ENCODE measurements at places on chromosomes 1 and 21. TPM values are rescaled to one million over a fixed set of nuclear protein-coding genes. Genes with fewer than 3 reads are reported as not detected.

Gene TFF3
- 2.1 TPM for polyA plus RNA-seq

Gene CITED4
- polyA plus RNA-seq: 12.1 TPM

Gene ACAP3
- polyA plus RNA-seq: 265 TPM

Gene LIN28A
- 0.20 TPM for polyA plus RNA-seq

Gene S100A7
- not detected for polyA plus RNA-seq

Gene CRNN
- polyA plus RNA-seq: not detected

Gene USF1
- polyA plus RNA-seq: 84.8 TPM

Gene ZYG11A
- 0.06 TPM for polyA plus RNA-seq

Gene HES3
- 3.2 TPM for polyA plus RNA-seq

Gene DPYD
- 3.7 TPM for polyA plus RNA-seq

Gene LCE1E
- polyA plus RNA-seq: not detected

GRCh38 chr1:167150492-167150833 lies 56.6 kb downstream of the STYXL2 start:
- no peak for DNase-seq

- DNase-seq: peak; percentile 92
These were observed 164.4 kb downstream of the TRIM33 start for GRCh38 chr1:114346480-114347029.

DNA sequence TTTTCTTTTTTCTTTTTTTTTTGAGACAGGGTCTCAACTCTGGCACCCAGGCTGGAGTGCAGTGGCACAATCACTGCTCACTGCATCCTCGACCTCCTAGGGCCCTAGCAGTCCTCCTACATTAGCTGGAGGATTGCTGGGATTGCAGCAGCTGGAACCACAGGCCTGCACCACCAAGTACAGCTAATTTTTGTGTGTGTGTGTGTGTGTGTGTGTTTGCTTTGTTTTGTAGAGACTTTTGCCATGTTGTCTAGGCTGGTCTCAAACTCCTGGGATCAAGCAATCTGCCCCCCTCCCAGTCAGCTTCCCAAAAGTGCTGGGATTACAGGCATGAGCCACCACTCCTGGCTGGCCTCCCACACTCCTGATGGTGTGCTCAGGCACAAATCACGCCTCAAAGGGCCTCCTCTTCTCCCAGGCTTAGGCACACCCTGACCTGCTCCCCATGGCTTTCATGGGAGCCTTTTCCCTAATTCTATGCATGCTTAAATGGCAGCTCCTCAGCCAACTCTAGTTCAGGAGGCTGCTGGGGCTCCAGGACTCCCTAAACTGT lies 9.4 kb downstream of the FAM229A start:
- no peak for DNase-seq

DNA sequence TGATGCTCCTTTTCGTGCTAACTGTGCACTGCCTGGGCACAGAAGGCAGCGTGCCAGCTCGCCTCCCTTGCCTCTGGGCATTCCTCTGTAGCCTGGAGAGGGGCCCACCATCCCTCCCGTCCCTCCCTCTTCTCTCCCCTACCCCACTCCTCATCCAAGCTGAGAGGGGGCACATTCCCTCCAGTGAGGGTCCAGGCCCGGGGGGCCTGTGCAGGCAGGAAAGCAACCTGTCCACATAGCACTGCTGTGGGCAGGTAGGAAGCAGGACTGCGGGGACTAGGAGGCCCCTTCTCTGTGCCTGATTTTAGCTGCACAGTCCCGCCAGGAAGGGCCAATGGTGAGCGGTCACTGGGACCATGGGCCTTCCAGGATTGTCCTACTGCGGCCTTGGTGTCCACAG lies 10.3 kb upstream of the PKNOX1 start:
- DNase-seq: no peak

- DNase-seq: no peak
These were observed 745 bp downstream of the MUL1 start for GRCh38 chr1:20507248-20507563.

GRCh38 chr21:28272272-28272992 lies 720.2 kb downstream of the LTN1 start:
- DNase-seq: no peak

- no peak for DNase-seq
These were observed 253.1 kb upstream of the IRF2BP2 start for GRCh38 chr1:234862944-234863515.

- no peak for DNase-seq
These were observed 52.9 kb upstream of the CNTN2 start for GRCh38 chr1:204990059-204990664.

DNA sequence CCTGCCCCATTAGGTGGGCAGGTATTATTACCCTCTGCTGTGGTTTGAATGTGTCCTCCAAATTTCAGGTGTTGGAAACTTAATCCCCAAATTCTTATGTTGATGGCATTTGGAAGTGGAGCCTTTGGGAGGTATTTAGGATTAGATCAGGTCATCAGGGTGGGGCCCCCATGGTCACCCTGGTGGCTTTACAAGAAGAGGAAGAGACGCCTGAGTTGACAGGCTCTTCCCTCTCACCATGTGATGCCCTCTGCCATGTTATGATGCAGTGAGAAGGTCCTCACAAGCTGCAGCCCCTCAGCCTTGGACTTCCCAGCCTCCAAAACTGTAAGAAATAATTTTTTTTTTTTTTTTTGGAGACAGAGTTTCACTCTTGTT lies 8.8 kb upstream of the THEMIS2 start:
- DNase-seq: no peak

DNA sequence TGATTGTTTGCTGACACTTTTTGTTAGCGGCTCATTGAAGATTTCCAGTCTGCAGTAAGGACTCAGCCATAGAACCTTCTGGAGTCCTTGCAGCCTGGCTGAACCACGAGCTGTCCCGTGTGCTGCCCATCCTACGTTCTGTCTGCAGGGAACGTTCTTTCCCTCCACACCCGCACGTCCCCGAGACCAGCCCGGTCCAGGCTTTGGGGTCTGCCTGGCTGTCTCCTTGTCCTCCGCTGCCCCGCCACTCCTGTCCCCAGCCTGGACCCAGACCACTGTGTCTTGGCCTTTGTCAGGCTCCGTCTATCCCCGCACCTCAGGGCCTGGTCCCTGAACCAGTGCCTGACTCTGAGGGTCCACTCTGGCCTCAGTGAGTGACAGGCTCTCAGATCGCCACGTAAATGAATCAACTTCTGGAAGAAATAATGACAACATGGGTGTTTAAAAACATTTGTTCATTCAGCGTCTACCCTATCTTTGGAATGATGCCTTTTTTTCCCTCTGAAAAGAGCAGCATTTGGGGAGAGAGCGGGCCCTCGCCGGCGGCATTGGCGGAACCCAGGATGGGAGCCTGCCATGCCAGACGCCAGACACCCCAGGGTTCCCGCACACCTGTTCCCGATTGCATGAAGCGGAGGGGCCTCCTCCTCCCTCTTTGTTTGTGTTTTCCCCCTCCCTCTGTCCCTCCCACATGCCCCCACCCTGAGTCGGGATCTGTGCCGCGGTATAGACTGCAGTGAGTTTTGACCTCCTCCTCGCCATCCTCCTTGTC lies 43.9 kb upstream of the C1orf174 start:
- DNase-seq: peak; percentile 59

- peak; percentile 32 for DNase-seq
These were observed 36.5 kb downstream of the ZMYND12 start for GRCh38 chr1:42419126-42419821.

GRCh38 chr1:160538985-160539651 lies 16.1 kb upstream of the SLAMF6 start:
- no peak for DNase-seq

DNA sequence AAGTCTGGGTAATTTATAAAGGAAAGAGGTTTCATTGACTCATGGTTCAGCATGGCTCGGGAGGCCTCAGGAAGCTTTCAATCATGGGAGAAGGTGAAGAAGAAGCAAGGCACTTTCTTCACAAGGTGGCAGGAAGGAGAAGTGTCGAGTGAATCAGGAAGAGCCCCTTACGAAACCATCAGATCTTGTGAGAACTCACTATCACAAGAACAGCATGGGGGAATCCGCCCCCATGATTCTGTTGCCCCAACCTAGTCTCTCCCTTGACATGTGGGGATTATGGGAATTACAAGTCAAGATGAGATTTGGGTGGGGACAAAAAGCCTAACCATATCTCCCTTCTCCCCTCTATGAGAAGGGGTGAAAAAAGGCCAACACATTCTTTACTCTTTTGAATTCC lies 11.2 kb upstream of the IVNS1ABP start:
- no peak for DNase-seq

- DNase-seq: no peak
These were observed 114.6 kb upstream of the KIAA0040 start for GRCh38 chr1:175307160-175307559.

DNA sequence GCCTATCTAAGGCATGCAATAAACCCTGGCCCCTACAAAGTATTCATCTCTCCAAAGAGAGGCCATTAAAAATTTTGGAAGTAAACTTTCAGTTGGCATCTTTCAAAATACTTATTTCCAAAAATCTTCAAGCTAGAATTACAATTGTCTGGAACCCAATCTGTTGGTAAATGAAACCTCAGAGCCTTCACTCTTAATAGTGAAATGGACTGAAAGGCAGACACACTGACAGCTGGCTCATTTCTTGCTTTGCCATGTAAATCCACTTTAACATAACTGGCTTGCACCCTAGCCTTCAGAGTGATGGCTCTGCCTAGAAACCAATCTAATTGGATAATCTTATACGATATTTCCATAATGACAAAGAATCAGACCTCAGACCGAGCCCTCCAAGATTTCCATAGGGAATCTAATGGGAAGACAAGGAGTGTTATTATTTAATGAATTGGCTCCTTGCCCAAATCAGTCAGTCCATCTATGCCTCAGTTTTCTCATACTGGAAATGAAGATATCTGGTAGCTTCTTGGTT lies 9.2 kb upstream of the PALMD start:
- DNase-seq: no peak

DNA sequence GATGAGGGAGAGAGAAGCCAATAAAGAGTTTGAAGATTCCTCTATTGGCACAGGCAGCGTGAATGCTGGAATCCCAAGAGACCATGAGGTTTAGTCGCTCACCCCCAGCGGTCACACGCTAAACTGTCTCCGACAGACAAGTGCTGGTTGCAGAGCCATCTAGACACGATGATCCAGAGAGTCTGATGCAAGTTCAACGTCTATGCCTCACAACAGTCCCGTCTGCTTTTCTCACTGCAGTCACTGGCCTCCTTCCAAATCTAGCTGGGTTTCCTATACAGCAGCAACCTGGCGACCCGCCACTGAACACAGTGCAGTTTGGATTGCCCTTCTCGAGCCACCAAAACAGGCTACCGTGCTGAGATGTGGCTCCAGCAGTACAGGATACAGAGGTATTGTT lies 98.6 kb upstream of the KRTAP19-8 start:
- peak; percentile 81 for DNase-seq

DNA sequence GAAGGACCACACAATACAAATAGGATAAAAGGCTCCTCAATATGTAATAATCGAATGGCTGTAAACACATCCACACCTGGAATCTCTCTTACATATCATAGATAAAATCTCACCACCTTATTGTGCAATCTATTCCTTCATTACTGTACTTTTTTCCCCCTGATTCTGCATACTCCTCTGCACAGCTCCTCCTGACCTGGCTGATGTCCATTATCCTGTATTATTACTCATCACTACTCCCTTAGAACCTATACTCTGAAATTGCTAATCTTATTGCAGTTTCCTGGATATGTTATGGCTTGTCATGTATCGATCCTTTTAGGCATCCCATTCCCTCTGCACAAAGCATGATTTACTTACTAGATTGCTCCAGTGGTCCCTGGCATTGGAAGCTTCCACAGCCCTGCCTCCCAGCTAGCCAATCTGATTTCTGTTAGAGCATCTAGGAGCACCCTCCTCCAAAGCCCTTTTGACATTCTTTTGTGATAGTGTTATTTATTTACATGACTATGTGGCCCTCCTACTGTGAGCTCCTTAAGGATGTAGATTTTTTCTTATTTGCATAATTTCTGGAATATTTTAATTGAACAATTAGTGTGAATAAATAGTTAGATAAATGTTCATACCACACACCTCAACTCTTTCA lies 24.2 kb upstream of the PHGDH start:
- no peak for DNase-seq

DNA sequence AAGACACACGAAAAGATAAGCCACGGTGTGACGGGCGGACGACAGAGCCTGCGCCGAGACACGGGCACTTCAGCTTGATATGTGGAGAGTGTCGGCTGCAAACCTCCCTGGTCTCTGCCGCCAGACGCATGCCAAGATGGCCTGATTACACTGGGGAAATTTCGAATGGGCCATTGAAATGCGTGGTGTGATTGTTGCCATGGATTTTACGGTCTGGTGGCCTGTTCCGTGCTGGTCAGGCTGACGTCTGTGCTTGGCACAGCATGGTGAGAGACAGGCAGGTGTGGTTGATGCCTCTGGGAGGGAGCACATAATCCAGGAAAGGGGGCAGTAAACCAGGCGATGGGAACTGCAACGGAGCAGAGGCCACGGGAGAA lies 105.6 kb upstream of the TMPRSS2 start:
- peak; percentile 73 for DNase-seq

- peak; percentile 78 for DNase-seq
These were observed 670 bp downstream of the CLSTN1 start for GRCh38 chr1:9822897-9823692.

All from spinal cord (tissue), 10 donors.